ENCODE measurements at places on chromosomes 12 and 14.

DNA sequence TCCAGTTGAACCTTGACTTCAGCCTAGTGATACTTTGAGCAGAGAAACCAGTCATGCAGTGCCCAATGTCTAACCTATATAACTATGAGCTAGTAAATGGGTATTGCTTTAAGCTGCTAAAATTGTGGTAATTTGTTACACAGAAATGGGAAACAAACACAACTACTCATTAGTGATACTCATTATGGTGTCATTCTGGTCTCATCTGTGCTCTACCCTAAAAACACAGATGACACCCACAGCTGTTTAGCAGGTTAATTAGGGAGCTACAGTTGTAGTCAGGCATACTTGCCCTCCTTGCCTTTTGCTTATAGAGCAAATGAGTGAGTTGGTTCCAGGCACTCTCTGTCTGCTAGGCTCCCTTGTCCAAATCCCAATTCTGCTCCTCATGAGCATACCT lies 50.0 kb upstream of the ATF7IP start:
- H3K27ac ChIP-seq, result no peak overlapping the region
- no peak overlapping the region for H3K4me3 ChIP-seq
- no peaks in the 10 kb centered on the region for H3K36me3 ChIP-seq

- no peaks in the 10 kb centered on the region for H3K4me1 ChIP-seq
- H3K27me3 ChIP-seq, result no peaks in the 10 kb centered on the region
- no peak overlapping the region for H3K27ac ChIP-seq
- no peak overlapping the region for H3K4me3 ChIP-seq
- no peak for DNase-seq
Measured at GRCh38 chr12:82647853-82648252, 38.9 kb upstream of the TMTC2 start.

GRCh38 chr14:91036741-91037469 lies 23.5 kb downstream of the RPS6KA5 start:
- H3K27me3 ChIP-seq, result no peaks in the 10 kb centered on the region
- no peak for DNase-seq
- no peak overlapping the region for H3K27ac ChIP-seq
- H3K4me3 ChIP-seq, result no peak overlapping the region
- no peaks in the 10 kb centered on the region for H3K36me3 ChIP-seq
- H3K4me1 ChIP-seq, result no peaks in the 10 kb centered on the region

- no peaks in the 10 kb centered on the region for H3K4me1 ChIP-seq
- no peak for DNase-seq
- H3K27me3 ChIP-seq, result no peaks in the 10 kb centered on the region
Measured at GRCh38 chr12:103273645-103274044, 222.1 kb downstream of the C12orf42 start.
